ENCODE measurements at places on chromosomes 4 and X. TPM values are rescaled to one million over a fixed set of nuclear protein-coding genes. Genes with fewer than 3 reads are reported as not detected.
A peak's percentile ranks its signal among the peaks of the same experiment; 100 is the strongest.

GRCh38 chr4:183399616-183400015 is 44.8 kb upstream of the CDKN2AIP start:
- DNase-seq, result no peak

The NSUN7 gene
- total RNA-seq, result 0.86 TPM

- peak; percentile 42 for DNase-seq
These were observed 197.6 kb upstream of the FAM9B start for GRCh38 chrX:9231491-9231890.

The DCHS2 gene
- under 0.01 TPM for total RNA-seq

GRCh38 chr4:133584714-133585113 is 435.6 kb downstream of the PCDH10 start:
- DNase-seq, result no peak

The GLRA3 gene
- not detected for total RNA-seq

DNA sequence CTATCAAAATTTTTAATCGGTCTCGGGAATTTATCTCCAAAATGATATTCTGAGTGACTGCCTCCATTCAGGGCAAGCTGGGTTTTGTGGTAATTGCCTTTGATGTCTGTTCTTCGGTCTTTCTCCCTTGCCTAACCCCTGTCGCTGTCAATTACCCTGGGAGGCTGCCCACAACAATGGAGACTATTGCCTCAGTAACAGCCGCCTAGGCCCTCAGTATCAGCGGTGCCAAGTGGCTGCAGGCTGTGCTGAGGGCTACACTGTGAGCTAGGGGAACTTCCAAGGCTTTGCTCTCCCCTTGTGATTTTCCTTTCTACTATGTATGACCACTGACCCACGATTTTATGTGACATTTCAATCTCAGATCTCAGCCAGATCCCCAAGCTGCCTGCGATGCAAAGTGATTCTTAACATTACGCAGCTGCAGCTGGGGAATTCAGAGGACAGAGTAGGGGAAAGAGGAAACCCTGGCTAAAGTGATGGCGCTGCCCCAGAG is 36.3 kb upstream of the REST start:
- DNase-seq, result no peak

- no peak for DNase-seq
These were observed 11.7 kb downstream of the LIN54 start for GRCh38 chr4:82998898-82999297.

- DNase-seq, result no peak
These were observed 6.0 kb downstream of the PDZD4 start for GRCh38 chrX:153824348-153824747.

The SMIM10L2A gene
- total RNA-seq, result under 0.01 TPM

DNA sequence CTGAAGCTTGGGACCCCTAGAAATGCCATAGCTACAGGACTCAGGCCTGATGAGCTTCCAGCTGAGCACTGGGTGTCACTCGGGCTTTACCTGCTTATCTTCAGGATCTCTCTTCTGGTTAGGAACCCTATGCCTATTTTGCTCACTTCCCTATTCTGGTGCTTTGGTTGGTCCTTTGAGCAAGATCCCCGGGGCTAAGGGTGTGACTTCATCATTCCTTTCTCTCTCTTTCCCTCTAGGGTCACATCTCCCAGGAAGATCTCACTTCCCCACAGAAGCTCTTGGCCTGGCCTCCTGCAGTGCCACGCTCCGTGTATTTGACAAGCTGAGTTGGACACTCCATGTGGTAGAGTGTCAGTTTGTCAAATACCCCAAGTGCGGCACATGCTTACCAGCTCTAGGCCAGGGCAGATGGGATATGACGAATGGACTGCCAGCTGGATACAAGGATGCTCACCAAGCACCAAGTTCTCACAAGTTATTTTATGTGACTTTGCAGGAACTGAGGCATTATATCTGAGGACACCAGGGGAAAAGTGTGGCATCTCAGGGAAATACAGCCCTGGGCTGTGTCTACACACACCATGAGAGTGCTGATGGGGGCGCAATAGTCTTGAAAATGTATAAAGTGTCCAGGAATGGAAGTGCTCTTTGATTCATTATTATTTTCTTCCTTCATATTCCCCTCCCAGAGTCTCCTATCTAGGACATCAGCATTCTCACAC is 21.1 kb downstream of the VSIG4 start:
- no peak for DNase-seq

The CXCR3 gene
- total RNA-seq, result not detected

GRCh38 chrX:73765776-73766430 is 202.9 kb downstream of the CHIC1 start:
- DNase-seq, result no peak

The CT47A1 gene
- total RNA-seq, result not detected

The COL4A5 gene
- 30.0 TPM for total RNA-seq

GRCh38 chr4:146647615-146648460 is 9.1 kb downstream of the POU4F2 start:
- no peak for DNase-seq

The NLGN4X gene
- 0.86 TPM for total RNA-seq

DNA sequence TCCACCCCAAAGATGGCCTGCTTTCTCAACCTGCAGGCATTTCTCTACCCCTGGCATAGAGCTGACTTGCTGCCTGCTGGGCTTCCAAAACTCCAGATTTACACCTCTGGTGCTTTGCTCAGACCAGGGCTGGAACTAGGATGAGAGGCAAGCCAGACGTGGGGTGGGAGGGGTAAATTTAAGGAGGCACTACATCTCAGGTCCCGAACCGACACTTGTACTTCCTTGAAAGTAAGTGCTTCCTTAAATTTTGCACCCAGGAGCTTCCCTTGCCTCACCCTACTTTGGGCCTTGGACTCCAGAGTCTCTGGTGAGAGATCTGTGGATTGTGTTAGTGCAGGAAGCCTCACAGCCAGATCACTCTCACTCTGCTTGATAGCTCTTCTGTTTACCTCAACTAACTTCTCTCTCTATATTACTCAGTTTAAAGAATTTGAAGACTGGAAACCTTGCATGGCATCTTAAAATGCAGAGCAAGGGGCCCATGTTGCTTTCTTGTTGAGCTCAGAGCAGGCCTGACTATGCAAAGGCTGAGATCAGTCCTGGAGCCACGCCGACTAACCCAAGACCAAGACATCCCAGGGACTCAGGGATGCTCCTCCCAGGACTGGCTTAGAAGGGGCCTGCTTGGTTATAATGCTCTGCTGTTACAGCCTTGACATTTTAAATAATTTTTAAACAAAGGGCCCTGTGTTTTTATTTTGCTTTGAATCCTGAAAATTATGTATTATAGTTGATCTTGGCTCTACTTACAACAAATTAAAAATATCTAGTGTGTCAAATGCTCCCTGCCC is 145.0 kb upstream of the LEF1 start:
- no peak for DNase-seq

GRCh38 chr4:174580597-174580996 is 58.3 kb upstream of the HPGD start:
- DNase-seq, result peak; percentile 29

DNA sequence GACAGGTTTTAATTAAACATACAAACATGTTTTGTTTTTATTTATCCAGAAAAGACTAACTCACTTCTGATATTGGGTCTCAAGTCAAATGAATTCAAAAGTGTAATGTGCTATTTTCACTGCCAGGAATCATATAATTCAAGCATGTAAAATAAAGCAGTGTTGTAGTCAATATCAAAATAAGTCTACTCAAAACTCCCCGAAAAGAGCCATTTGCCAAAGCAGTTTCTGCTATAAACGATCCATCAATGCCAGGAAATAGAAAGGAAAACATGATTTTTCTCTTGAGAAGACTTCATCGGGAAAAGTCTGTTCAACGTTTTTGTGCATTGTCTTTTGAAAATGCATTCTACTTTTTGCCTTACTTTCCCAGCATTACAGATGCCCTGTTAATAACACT is 633.3 kb downstream of the FAT4 start:
- no peak for DNase-seq

DNA sequence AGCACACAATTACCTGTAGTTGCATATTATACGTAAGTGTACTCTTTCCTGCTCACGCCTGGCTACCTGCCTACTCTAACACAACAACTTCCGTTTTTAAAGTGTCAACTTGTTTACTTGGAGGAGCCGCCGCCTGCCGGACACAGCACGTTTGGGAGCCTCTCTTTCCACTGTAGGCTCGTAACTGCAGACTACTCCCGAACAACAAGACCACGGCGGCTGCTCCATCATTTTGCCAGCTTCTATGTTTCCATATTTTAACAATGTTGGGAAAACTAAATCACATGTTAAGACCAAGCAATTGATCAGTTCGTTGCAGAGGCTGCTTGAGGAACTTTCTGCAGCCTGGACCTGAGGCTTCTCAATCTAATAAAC is 841 bp downstream of the MTNR1A start:
- DNase-seq, result peak; percentile 34

DNA sequence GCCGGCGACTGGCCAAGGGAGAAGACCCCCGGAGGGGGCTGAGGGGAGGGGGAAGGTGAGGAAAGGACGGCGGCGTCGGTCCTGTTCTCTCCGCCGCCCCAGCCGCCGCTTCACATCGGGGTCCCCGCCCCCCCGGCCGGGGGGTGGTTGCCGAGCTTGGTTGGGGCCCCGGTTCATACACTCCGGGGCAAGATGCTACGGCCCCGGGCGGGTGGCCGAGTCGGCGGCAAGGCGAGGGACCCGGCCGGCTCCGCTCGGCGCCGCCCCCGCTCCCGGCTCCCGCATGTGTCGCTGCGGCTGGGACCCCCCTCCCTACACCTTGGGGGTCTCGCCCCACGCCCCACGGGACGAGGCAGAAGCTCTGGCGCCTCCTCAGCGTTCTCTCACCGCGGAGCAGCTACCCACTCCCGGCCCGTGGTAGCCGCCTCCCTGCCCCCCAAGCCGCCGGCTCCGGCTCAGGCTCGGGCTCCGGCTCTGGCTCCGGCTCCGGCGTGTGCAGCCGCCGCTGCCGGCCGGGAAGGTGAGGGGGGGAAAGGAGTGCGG is 461 bp downstream of the FBXW7 start:
- no peak for DNase-seq

The KIAA1210 gene
- total RNA-seq, result not detected

DNA sequence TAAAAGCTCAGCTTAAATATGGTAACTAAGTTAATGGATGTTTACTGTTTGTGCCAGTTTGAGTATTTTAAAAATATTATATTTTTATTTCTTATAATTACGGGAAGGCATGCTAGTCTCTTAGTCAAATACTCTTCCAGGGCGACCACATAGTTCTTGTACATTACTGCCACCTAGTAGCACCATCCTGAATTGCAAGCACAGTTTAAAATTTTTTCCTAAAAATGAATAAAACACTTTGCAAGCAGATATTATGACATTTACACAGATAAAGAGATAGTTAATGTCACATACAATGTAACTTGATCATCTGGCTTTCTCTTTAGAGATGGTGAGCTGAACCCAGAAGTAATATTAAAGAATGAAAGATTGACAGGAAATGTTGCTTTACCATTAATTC is 11.5 kb downstream of the NDP start:
- DNase-seq, result no peak

The FRYL gene
- 32.2 TPM for total RNA-seq

DNA sequence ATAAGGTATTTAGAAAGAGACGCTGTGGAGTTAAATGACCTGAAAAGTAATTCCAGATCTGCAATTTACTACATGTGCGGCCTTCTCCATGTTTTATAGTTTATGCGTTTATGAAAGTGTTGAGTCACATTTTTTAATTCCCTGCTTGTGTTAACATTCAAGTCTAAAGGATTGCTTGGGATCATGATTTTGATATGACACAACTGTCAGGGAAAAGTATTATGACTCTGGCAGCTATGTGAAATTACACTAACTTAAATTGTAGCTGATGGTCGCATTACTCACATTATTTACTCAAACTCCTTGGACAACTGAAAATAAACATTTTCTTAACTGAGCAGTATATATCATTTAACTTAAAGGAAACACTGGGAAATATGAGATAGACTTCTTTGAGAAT is 14.3 kb upstream of the GABRB1 start:
- DNase-seq, result no peak

The CLNK gene
- total RNA-seq, result not detected

- DNase-seq, result no peak
These were observed 2.4 kb upstream of the TBL1X start for GRCh38 chrX:9462456-9462855.

The TLR10 gene
- not detected for total RNA-seq

The ARX gene
- not detected for total RNA-seq

GRCh38 chr4:1556541-1557220 is 127.4 kb downstream of the FAM53A start:
- no peak for DNase-seq

DNA sequence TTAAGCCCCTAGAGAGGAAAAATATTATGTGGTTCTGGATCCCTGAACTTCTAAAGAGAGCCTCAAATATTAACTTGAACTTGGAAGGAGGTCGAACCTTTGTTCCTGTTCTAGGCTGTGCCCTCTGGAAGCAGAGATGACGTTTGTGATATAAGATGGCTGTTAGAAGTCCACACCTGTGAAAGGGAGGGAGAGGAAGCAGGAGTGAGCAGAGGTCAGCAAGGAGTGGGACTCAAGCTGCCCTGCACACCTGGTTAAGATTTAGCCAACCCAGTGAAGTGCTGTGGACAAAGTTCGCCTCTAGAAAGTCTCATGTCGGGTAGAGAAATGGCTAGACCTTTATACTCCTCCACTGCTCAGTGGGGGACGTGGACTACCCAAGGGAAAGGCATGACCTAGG is 566.2 kb downstream of the MID1IP1 start:
- DNase-seq, result no peak

DNA sequence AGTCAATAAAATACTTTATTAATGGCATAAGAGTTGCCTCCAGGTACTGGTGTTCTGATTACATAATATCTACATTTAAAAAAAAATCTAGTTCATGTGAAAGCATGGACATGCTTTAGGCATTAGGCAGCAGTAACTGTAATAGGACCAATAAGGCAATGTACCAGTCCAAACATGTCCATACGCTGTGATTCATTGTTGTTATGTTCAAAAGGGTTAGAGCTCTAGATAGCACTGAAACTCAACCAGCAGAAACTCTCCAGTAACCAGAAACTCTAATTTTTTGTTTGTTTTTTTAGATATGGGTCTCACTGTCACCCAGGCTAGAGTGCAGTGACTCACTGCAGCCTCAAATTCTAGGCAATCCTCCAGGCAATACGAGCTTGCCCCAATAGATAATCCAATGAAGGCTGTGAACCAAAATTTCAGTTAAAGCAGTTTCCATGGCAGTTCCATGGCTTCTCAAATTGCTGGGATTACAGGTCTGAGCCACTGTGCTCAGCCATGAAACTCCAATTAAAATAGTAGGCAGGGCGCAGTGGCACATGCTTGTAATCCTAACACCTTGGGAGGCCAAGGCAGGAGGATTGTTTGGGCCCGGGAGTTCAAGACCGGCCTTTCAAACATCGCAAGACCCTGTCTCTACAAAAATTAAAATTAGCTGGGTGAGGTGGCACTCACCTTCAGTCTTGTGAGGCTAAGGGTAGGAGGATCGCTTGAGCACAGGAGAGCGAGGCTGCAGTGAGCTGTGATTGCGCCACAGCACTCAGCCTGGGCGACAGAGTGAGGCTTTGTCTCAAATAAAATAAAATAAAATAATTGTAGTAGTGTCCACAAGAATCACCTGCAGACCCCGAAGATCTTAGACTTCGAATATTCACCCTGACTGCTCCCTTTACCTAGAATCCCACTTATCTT is 36.3 kb downstream of the MGARP start:
- DNase-seq, result peak; percentile 91

The GPRASP3 gene
- total RNA-seq, result 4.8 TPM

The ATP1B4 gene
- total RNA-seq, result not detected
